ENCODE measurements at places on chromosomes 12 and 14.
A peak's percentile ranks its signal among the peaks of the same experiment; 100 is the strongest.

DNA sequence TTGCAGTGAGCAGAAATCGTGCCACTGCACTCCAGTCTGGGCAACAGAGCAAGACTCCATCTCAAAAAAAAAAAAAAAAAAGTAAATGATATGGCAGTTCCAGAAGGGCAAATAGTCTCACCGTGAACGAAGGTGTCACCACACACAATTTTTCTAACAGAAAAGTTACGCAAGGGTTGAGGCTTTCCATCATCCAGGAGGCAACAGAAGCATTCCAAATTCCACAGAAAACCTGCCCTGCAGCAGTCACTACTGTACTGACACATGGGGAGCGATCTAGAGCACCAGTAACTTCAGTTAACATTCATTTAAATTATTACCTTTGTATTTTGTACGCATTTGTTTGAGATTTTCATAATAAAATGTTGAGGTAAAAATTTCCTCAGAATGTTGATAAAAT, 24.8 kb downstream of the TMCC3 start:
- no peak for DNase-seq

- no peak for DNase-seq
These were observed 49.2 kb downstream of the CDC42BPB start for GRCh38 chr14:103008126-103008525.

DNA sequence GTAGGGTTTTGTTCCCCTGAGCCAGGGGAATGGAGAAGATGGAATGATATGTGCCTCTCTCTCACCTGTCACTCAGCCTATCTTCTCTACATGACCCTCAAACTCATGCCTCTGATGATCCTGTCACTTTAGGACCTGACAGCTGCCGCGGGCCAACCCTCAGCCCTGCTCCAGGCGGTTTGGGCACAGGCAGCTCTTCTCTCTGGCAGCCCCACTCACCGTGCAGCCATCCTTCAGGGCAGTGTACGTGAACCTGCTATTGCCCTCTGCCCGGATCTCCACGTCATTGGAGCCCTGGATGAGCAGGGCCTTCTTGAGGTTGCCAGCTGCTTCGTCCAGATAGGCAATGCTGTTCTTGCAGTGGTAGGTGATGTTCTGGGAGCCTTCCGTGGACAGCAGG, 10.5 kb downstream of the TMEM106C start:
- DNase-seq = no peak

DNA sequence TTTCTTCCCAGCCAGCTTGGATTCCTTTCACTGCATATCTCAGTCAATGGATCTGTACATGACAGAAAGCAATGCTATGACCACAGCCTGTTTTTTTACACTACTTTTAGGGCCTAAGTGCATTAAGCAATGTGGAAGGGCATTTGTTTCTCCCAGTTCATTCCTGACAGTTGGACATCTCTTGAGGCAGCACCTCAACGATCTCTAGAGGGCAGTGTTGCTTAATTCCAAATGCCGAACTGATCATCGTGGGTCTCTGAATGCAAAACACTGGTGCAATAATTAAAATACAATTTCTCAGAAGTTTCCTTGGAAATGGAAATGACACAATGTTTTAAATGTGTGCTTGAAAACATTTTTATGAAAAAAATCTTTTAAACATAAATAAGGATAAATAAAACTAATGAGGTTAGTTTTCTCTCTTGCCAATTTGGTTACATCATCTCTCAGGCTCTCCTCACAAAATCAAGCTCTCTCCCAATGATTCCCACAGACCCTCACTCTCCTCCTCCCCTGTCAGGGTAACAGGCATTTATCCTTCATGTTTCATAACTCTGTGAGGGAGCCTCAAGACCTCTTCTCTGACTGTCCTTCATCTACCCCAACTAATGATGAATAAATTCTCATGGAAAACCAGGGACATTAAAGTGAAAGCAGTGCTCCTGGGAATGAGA, 192.4 kb upstream of the SLC16A7 start:
- DNase-seq = peak; percentile 17

DNA sequence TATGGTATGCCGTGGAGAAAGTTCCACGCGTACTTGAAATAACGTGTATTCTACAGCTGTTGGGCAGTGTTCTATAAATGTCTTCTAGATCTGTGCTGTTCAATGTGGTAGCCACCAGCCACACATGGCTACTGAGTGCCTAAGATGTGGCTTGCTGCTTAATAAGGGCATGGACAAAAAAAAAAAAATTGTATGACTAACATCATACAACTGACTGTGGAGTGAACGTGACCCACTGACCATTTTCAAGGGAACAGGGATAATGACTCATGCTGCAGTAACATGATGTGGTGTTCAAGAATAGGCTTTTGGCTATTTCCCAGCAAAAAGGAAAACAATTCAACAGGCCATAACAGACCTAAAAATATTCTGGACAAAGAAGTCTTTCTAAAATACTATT, 13.0 kb downstream of the ATG14 start:
- no peak for DNase-seq

DNA sequence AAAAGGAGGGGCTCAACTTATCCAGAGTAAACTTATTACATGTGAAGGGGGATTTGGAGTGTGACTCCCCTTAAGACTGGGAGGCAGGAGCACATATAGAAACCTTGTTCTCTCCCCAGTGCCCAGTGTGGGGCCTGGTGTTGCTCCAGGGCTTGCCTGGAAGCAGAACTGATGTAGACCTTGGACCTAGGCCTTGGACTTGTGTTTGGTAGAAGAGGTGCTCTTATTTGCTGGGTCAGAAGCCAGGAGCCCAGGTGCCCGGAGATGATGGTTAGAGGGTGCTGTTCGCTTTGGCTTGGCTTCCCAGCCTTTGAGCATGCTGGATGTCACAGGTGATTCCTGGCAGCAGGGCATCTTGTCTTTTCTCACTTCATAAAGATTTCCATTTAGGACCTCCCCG, 110.4 kb downstream of the SMOC1 start:
- DNase-seq = no peak

DNA sequence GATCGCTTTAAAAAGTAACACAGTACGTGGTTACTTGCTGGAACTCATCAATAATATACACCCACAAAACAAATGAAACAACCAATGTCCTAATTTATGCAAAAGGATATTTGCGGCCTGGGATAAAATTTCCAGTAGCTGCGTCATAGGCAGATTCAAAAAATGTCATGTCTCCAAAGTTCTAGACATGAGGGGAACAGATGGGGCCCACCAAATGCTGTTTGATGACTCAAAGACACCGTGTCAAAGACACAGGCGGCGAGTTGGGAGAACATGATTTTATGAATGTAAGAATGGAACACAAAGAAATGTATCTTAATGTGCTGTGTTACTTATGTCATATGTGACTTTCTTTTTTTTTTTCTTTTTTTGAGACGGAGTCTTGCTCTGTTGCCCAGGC, 34.3 kb upstream of the NCOR2 start:
- DNase-seq = no peak

GRCh38 chr12:50050410-50051098, 6.8 kb upstream of the ASIC1 start:
- DNase-seq = no peak

DNA sequence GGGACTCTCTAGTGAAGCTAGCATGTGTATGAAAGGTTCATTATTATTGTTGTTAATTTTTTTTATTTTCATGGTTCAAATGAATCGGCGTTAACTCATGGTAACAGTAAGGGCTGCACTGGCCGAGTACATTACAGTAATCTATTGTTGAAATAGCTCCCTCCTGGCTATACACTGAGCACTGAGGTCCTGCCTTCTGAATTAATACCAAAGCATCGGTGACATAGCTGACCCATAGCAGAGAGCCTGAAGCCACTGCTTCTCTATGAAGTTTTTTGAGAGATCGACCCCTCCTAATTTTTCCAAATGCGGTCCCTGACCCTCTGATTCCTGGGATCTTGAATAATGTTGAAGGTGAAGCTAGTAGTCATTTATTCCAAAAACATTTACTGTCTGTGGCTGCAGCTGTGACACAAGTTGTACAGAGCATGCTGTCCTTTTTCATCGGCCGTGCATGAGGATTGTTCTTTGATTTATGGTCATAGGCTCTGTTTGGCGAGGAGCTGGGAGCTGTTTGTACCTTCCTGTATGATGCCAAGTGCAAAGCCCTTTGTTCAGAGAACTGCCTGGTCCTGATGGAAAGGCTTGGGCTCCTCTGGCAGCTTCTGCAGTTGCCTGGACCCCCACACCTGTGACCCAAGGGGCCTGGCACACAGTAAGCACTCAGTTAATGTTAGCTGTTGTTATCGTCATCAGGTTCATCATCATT, 486.5 kb downstream of the EGLN3 start:
- no peak for DNase-seq

DNA sequence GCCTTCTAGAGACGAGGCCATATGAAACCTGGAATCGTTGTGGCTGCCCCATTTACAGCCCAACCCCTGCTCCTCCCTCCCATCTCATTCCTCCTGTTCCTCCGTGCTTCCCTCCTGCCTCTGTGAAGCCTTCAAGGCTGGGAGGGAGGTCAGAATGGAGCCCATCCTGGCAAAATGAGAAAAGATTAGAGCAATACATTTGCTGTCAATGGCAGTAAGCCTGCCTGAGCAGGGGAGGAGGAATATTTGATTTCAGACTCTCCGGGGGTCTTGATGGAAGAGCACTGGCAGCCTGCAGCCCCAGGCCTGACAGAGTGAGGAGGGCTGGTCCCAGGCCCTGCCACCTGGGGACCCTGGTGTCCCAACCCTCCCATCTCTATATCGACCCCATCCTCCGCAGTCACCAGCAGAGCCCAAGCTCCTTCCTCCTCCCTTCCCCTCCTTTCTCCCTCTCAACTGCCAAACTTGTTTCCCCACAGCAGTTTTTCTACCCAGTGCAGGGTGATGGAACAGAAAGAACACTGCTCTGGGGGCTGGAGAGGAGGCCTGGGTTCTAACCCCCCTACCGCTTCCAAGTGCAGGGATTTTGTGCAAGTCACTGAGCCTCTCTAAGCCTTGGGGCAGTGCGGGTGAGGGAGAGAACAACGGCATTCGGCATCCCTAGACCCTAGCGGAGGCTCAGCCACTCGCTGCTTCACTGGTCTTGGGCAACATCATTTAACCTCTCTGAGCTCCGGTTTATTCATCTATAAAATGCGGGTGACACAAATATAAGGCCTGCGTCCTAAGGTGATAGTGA, 16.0 kb upstream of the RACGAP1 start:
- DNase-seq = no peak
